Stimulated activated CD8-positive, alpha-beta memory T cell treated with anti-CD3 and anti-CD28 coated beads, Interleukin-4, amount 100 ng/mL, for 1 hour (primary cell): ENCODE measurements at places on chromosomes 12 and 14.

- no peak for DNase-seq
Observed at GRCh38 chr14:105325716-105326567, 11.4 kb downstream of the PACS2 start.

DNA sequence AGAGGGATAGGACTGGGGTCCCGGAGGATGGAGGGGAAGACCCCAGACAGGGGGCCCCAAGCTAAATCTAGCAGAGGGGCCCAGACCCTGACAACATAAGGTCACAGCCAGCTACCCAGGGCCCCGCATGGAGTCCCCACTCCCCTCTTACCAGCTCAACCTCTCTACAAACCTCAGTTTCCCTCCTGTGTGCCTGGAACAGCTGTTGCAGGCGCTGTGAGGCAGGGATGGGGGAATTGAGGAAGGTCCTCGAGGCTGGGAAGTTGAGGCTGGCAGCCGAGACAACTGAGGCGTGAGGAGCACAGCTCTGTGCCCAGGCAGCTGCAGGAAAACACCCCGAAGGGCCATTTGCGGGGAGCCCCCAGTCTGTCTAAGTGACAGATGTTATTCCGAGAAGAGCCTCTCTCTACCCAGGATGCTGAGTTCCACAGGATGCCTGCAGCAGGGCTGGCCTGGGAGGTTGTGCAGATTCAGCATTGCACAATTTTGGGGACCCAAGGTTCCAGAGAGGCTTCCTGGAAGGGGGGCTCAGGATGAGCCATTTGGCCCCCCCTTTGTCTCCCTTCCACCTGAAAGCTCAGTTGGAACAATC lies 42.7 kb upstream of the NCOR2 start:
- no peak for DNase-seq

GRCh38 chr12:113812411-113813228 lies 153.5 kb downstream of the RBM19 start:
- DNase-seq, result no peak

- DNase-seq, result no peak
Observed at GRCh38 chr14:89231426-89232113, 185.5 kb downstream of the FOXN3 start.

- no peak for DNase-seq
Observed at GRCh38 chr14:86911486-86911885, 1081.5 kb downstream of the GALC start.

DNA sequence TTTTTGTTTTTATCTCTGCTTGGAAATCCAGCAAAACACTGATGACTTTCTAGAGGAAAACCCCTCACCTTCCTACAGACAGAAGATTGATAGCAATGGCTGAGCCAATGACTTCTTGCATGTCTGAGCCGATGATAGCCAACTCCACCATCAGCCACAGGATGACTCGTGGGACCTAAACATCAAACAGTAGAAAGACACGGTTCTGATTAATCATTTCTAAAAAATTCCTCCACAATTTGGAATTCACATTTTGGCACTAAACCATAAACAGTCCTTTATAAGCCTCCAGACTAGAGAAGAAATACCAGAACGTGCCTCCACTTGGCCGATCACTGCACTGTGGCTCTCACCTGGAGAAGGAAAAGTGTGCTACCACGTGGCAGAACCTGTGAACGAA lies 25.9 kb downstream of the SLC11A2 start:
- DNase-seq, result no peak

- no peak for DNase-seq
Observed at GRCh38 chr12:75709503-75709902, 198.1 kb upstream of the KRR1 start.

DNA sequence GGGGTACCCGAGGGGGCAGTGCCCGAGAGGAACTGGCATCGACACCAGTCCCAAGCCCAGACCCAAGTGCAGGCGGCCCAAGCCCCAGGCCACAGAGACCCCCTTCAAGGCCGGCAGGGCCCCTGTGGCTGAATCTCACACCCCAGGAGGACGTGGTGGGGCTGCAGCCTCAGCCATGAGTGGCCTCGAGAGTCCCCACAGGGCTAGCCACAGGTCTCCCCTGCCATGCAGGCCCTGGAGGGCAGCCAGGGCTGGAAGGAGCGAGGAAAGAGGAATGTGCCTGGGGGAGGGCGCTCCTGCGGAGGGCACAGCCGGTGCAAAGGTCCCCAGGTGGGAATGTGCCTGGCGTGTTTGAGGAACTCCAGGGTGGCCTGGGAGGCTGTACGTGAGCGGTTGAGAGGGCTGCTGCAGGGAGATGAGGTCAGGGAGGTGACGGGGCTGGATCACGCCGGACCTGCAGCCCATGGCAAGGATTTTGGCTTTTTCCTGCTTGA lies 86.1 kb downstream of the NCOR2 start:
- no peak for DNase-seq

GRCh38 chr14:33679461-33680225 lies 271.2 kb downstream of the EGLN3 start:
- no peak for DNase-seq

DNA sequence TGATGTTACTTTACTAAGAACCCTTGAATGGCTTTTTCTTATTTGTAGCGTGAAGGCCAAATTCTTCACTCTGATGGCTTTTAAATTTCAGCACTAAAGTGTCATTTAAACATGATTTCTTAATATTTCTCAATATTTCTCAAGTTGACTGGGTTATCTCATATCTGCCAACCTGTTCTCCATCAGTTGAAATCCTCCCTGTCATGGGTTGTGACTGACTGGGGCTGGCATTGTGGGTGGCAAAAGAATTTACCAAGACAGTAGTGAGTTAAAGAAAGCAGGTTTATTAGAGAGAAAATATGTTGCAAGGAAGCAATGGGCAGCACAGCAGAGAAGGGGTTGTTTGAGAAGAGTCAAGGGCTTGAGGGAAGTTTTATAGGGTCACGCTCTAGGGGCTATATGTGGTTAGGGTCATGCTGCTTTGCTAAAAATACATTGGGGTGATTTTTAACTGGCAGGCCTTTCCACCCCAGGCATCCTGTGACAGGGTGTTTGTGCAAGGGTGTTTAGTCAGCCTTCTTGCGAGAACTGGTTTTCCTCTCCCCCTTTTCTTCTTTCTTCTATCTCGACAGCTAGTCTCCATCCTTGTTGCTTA lies 232.8 kb upstream of the SEL1L start:
- DNase-seq, result no peak

GRCh38 chr14:28673056-28673455 lies 93.5 kb upstream of the FOXG1 start:
- no peak for DNase-seq

DNA sequence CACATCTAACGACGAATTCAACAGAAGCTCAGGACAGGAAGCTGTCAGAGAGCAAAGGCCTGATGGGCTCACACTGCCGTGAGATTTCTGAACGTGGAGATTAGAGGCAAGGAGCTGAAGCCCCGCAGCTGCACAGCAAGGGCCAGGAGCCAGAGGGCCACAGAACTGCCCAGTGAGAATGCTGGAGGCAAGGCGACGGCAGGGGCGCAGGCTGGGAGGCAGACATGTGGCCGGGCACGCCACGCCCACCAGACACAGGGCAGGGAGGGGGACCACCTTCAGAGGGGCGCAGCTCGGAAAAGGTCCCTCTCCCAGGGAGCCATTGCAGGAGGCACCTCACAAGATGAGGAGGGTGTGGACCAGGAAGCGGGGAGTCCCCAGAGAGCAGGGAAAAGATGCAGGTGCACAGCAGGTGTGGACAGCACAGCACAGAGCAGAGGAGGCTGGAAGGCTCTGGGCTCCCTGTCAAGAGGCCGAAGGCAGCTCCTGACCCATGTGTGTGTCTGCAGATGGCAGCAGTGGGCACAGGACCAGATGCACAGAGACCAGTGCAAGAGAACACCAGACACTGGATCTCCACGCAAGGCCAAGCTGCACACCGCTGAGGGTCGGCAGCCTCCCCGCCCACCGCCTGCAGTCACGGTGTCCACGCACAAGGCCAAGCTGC lies 23.0 kb downstream of the BTBD6 start:
- no peak for DNase-seq

DNA sequence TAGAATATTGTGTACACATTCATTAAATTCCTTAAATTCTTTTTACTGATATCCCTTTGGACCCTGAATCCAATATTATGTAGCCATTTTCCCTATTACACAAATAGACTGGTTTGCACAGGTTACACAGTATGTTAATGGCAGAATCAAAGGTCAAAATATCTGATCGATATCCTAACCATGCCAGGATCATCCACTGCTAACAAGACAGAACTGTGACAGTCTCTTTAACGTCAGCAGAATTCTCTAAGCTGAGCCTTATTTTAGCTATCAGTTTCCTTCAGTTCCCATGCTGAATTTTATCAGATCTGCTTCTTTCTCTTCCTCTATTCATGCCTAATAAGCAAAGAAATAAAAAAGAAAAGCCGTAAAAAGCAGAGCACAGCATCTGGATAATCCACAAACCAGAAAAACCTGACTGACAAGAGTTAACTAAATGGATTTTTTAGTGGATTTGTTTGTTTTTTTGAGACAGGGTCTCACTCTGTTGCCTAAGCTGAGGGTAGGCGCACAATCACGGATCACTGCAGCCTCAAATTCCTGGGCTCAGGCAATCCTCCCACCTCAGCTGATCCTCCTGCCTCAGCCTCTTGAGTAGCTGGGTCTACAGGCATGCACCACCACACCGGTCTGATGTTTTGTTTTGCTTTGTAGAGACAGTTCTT lies 130.4 kb downstream of the PAWR start:
- DNase-seq, result no peak

DNA sequence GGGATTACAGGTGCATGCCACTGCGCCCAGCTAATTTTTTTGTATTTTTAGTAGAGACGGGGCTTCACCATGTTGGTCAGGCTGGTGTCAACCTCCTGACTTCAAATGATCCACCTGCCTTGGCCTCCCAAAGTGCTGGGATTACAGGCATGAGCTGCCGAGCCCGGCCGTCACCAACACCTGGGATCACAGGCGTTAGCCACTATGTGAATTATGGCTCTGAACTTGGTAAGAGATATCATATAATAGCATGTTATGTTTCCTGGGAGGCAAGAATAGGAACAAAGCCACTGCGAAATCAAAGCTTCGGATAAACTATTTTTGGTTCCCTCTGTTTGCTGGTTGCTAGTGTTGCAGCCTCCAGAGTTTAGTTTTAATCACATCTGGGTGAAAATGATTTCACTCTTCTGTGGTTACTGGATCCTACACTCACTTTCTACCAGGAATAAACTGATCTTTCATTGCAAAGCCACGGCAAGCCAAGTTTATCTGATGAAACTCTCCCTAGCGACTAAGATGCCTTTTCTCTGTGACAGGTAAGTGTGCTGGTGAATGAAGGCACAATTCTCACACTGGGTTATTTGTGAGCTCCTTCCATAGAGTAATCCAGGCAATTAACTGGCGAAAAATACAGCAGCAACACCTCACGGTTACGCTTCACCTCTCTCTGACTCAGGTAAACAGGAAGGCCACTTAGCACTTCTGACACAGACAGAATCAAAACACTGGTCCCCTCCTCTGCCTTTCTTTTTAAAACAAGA lies 16.7 kb downstream of the SNRNP35 start:
- no peak for DNase-seq

DNA sequence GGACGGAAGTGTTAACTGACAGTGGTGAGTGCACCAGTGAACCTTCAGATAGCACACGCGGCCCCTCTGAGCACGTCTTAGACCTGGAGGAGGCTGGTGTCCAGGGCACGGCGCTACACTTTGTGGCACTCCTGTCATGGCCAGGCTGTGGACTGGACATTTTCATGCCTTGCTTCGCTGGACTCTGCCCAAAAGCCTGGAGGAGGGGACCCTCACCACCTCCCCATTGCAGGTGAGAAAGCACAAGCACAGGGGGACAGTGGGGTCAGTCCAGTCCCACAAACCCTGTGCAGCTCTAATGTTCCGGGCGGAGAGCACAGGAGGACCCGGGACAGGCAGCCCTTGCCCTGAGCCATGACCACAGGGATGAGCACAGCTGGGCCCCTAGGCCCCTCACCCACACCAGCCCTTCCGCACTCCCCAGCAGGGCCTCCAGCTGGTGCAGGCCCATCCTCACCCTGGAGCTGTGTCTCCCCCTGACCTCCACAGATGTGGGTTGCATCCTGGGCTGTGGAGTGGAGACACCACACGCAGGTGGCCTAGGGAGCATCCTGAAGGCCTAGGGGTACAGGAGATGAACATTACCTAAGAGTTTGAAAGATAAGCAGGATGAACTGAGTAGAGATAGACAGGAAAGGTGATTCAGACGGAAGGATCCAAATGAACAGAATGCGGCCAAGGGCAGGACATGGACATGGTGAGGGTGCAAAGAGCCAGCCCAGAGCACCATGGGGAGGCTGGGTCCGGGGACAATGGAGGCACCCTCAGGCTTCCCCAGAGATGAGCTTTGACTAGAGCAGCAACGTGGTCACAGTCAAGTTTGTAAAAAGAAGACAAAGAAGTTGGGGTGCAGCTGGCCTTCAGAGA lies 132.8 kb downstream of the BCL11B start:
- no peak for DNase-seq

- DNase-seq, result no peak
Observed at GRCh38 chr12:120229487-120230325, 28.8 kb upstream of the RPLP0 start.

GRCh38 chr14:39446131-39446744 lies 14.0 kb upstream of the FBXO33 start:
- no peak for DNase-seq

GRCh38 chr12:69321351-69321750 lies 26.8 kb upstream of the LYZ start:
- no peak for DNase-seq

DNA sequence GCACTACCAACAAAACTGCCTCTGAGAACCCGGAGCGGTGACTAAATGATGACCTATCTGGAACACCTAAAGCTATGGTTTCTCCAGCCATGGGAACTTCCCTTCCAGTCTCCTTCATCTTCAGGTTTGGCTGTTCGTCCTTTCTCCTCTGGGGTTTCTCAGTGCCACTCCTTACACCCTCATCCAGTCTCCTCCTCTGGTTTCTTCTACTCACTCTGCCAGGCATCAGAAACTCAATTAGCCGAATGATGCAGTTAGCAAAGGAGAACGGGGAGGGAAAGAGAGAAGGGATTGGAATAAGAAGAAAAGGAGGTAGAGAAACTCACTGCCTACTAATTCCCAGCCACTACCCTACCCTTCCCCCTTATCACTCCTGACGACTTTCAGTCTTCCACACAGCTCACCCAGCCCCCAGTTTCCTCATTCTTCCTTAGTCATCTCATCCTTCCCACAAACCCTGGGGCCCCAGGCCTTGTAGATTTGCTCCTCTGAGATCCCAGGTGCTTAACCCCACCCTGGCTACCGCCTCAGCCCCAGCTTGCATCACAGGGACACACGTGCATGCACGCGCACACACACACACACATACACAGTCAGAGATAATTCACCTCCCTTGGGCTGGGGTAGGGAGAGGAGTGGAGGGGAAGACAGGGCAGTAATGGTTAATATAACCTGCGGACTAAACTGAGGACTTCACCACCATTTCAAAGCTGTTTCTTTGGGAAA lies 13.0 kb downstream of the FGD6 start:
- no peak for DNase-seq
